ENCODE measurements at places on chromosomes 3 and 15. TPM values are rescaled to one million over a fixed set of nuclear protein-coding genes. Genes with fewer than 3 reads are reported as not detected.

DNA sequence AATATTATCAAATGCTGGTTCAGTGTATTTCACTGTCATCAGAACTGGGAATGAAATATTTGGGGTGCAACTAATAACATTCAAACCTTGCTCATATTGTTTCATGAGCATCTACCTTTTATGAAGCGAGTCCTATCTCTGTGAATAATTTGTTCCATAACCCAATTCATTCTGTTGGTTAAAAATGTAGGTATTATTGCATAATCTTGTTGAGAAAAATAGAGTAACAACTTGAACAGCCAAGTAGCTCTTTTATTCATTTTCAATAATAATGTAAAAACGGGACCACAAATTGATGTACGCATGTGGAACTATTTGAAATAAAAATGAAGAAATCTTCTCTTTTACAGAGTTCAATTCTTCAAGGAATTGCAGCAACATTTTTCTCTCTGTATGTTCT, 30.1 kb upstream of the TBC1D5 start:
- no peak for DNase-seq

DNA sequence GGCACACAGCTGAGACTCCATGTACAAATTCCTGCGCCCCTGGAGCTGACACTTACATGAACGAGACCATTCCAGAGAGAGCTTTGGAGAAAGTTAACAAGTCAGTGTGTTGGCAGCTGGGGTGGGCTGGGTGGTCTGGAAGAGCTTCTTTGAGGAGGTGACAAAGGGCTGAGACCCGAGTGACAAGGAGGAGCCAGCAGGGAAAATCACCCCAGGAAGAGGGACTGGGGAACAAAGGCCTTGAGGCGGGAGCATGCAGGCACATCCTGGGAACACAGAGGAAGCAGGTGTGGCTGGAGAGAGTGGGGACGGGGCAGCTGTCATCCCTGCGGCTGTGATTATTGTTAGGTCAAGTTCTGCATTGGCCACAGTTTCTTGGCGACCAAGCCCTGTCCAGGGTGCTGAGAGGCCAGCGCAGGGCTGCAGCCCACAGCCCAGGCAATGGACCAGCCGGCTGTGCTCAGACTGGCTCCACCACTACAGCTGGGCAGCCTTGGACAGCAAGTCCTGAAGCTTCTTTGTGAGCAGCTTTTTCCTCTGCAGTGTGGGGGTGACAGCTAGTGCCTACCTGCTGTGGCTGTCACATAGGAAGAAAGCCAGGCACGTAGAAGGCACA, 34.2 kb upstream of the PRR23E start:
- no peak for DNase-seq

- DNase-seq: no peak
These were observed 27.8 kb upstream of the GOLIM4 start for GRCh38 chr3:168123201-168124176.

DNA sequence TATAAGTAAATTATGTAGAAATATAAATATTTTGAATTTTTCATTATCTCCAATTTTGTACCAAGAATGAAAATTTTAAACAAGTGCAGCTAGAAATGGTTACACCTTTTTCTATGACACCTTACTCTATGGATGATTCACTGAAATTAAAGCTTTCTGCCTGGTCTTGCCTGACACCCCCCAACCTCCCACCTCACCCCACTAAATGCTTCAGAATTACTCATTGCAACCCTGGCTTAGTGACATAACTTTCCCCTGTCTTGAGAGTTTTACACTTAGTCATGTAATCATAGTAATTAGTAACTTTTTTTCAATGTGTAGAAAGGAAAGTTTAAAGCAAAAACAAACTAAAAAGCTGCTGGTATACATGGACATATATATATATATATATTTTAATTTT, 42.0 kb upstream of the MEIS2 start:
- DNase-seq: no peak

DNA sequence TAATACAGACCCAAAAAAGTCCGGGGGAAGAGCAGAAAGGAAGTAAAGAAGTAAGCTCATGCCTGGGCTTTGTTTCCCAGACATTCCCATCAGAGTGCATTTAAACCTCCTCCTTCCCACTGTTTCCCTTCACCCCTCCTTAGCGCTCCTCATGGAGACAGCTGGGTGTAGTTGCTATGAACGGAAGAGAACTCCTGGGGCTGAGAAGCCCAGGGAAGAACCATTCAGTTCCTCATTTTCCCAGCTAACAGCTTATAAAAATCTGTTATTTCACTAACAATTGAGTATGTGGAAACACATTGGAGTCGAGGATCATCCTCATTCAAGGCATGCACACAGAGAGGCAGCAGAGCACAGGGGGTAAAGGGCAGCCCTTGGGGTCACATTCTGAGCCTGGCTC, 299.3 kb downstream of the SHQ1 start:
- DNase-seq: no peak

GRCh38 chr3:108394563-108394962, 98.2 kb downstream of the HHLA2 start:
- DNase-seq: no peak

- no peak for DNase-seq
These were observed 154.9 kb downstream of the GREM1 start for GRCh38 chr15:32872621-32873283.

- no peak for DNase-seq
These were observed 244.5 kb upstream of the KCNMB2 start for GRCh38 chr3:178291574-178292370.

Gene ACKR4
- polyA plus RNA-seq: 0.07 TPM

Gene FSD2
- not detected for polyA plus RNA-seq

Gene SH2D7
- not detected for polyA plus RNA-seq

Gene ALDH1L1
- 11.2 TPM for polyA plus RNA-seq
